ENCODE measurements at places on chromosomes 11 and 22. TPM values are rescaled to one million over a fixed set of nuclear protein-coding genes. Genes with fewer than 3 reads are reported as not detected.
A peak's percentile ranks its signal among the peaks of the same experiment; 100 is the strongest.

Gene POU2AF2
- total RNA-seq, result not detected

Gene ZFP91
- total RNA-seq, result 68.7 TPM

Gene NCAM1
- 2.9 TPM for total RNA-seq

DNA sequence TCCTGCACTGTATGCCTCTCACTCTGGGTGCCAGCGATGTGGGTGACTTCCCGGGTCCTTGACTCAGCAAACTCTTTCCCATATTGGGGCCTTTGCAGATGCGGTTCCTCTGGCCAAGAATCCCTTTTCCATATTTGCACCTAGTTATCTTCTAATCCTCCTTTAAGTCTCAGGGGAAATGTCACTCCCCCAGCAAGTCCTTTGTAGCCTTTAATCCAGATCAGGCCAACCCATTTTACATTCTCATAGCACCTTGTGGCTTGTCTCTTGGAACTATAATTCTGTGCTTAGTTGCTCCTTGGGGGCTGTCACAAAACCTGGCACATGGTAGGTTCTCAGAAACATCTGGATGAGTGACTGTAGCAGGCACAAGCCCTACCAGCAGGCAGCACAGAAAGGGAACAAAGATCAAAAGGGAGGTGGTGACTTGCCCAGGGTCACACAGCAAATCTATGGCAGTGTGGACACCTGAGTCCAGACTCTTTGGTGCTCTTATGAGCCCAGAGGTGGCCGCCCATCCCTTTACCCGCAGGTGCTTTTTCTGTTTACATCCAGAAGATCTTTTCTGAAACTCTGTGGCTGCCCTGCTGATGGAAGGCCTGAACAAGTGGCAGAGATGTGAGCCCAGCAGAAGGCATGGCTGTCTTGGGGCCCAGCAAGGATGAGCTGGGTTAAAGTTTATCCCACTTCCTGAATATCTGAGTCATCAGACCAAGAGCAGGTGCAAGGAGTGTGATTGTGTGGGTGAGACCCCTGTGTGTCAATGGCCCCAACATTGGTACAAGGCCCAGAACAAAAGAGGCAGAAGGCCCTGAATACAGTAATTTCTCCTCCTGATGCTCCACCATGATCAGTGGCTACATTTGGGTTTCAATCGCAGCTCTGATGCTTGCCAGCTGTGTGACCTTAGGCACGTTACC is 78.6 kb upstream of the GRK3 start:
- DNase-seq, result no peak

Gene DLG2
- 1.3 TPM for total RNA-seq

DNA sequence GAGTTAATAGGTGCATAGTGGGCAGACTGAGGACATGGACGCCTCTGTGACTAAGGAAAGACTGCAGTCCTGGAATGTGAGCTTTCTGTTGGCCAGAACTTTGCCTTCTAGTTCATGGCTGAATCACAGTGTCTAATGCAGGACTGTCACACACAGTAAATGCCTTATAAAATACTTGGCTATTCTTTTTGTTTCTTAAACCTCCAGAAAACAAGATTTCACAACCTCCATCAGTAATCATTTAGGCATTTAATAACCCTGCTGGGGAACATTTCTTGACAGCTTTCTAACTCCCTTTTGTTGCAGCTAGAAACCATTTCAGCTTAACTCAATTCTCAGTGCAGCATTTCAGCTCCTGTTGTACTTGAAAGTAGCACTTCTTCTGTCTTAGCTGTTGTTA is 335.8 kb upstream of the DDI1 start:
- DNase-seq, result peak; percentile 75

Gene NTM
- total RNA-seq, result 7.3 TPM

- DNase-seq, result no peak
Observed at GRCh38 chr11:59818572-59818971, 8.0 kb upstream of the MRPL16 start.

DNA sequence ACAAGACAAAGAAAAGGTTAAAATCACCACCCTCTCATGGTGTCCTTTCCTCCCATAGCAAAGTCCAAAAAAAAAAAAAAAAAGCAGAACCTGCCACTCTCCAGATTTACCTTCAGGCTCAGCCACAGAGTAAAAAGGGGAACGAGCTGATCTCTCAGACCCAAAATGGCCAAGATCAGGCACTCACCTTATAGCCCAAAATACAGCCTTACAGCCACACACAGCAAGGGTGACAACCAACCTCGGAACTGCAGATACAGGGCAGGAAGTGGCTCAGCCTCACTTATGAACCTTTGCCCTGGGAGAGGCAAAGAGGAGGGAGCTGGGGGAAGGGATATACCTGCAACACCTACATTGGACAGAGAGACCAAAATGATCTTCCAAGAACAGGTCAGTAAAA is 4.5 kb downstream of the FHIP1B start:
- DNase-seq, result no peak

DNA sequence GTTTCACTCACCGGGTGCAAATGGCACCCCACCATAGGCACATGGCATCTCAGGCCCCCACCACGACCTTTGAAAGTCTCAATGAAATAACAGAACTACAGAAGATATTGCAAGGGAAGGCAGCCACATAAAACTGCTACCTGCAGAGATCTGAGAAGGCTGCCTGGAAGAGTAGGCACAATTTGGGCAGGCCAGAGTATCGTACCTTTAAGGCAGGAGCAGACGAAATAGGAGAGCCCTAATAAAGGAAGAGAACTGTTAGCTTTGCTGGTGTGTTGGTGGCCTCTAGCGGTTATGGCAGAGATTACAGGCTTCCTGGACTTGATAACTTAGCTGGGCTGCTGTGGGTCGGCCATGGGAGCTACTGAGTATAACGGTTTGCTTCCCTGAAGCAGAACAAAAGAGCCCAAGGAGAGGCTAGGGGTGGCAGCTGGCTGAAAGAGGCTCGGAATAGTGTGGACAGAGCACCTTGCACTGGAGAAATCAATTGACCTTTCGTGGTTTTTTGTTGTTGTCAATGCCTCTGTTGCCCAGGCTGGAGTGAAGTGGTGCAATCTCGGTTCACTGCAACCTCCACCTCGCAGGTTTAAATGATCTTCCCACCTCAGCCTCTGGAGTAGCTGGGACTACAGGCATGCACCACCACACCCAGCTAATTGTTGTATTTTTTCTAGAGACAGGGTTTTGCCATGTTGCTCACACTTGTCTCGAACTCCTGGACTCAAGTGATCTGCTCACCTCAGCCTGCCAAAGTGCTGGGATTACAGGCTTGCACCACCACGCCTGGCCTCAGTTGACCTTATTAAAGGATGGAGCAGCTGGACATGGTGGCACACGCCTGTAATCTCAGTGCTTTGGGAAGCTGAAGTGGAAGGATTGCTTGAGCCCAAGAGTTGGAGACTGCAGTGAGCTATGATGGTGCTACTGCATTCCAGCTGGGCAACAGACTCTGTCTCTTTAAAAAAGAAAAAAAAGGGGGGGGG is 4.8 kb downstream of the SDF2L1 start:
- peak; percentile 81 for DNase-seq

DNA sequence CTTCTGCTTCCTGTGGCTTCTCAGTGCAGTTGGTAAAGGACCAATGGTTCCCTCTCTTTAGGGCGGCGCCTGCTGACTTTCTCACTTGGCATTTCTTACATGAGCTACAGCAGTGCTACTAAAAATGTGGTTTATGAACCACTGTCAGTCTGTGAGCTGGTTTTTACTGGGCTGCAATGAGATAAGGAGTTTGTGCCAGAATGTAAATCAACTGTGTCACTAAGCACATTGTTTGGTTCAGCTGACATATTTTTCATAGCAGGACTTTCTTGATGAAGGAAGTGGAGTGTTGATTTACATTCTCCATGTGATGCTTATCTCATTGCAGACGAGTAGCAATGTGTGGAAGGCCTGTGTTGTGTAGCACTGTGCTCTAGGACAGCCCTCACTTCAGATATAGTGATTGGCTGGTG is 463.3 kb downstream of the SOX6 start:
- peak; percentile 96 for DNase-seq

- no peak for DNase-seq
Observed at GRCh38 chr11:62706850-62707247, 375 bp downstream of the BSCL2 start.

- no peak for DNase-seq
Observed at GRCh38 chr11:2529636-2530035, 84.8 kb downstream of the KCNQ1 start.

- DNase-seq, result no peak
Observed at GRCh38 chr11:115364896-115365295, 139.3 kb downstream of the CADM1 start.

DNA sequence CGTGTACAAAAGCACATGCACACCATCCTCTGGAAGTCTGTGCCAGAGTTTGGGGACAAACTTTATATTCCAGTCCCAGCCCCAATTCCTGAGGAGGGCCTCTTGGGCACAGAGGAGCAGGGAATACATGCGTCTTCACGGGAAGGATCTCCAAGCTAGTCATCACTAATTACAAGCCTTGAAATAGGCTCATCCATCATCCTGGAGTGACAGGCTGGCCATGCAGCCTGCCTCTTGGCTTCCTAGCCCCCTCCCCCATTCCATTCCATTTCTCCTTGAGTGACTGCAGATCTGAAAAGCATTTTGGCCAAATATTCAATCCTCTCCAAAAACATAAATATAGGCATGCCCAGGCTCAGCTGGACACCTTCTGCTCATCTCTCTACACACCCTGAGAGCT is 24.8 kb downstream of the SERPING1 start:
- no peak for DNase-seq

- no peak for DNase-seq
Observed at GRCh38 chr11:120102050-120102863, 35.7 kb downstream of the TRIM29 start.

All from fibroblast of villous mesenchyme (primary cell).